T-helper 2 cell treated with Interferon-gamma antibody and Interleukin-4, amounts not matched to agents 5 μg/mL and 100 μg/mL, for 36 hours (primary cell): ENCODE measurements at places on chromosomes 6 and 20.

- DNase-seq: no peak
- H3K36me3 ChIP-seq: no peaks in the 10 kb centered on the region
- H3K4me3 ChIP-seq: no peak overlapping the region
- peaks cover 6% of the 10 kb centered on the region for H3K4me1 ChIP-seq
These were observed 101.5 kb downstream of the RWDD2A start for GRCh38 chr6:83294676-83295075.

- no peak overlapping the region for H3K4me3 ChIP-seq
- H3K36me3 ChIP-seq: no peaks in the 10 kb centered on the region
- no peak for DNase-seq
- peaks cover 31% of the 10 kb centered on the region for H3K27me3 ChIP-seq
These were observed 22.3 kb downstream of the LINC00237 start for GRCh38 chr20:21083825-21084325.

- no peak overlapping the region for H3K27ac ChIP-seq
- no peak for DNase-seq
- H3K27me3 ChIP-seq: peaks cover 84% of the 10 kb centered on the region
These were observed 17.4 kb upstream of the PRDM13 start for GRCh38 chr6:99589290-99589672.

- H3K27ac ChIP-seq: no peak overlapping the region
- peaks cover 4% of the 10 kb centered on the region for H3K36me3 ChIP-seq
- peaks cover 4% of the 10 kb centered on the region for H3K27me3 ChIP-seq
- no peak for DNase-seq
- H3K4me3 ChIP-seq: no peak overlapping the region
These were observed 42.0 kb downstream of the PREX1 start for GRCh38 chr20:48785801-48786200.

DNA sequence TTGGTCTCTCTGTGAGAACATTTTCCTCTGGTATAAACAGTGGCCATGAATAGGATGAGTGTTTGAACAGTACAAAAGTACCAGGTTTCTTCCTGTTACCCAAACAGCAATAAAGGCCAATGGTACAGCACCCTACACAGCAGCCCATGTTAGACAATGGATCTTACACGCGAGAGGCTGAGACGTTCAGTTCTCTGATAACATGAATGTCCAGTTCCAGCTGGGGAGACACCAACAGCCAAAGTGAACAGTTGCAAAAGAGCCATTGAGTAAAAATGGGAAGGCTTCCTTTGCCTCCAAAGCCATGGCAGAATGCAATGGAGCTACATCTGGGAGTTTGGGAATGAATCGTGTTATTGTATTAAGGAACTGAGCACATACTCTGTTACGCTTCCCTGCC is 246.8 kb upstream of the SGK1 start:
- H3K4me1 ChIP-seq: peaks cover 15% of the 10 kb centered on the region
- H3K27me3 ChIP-seq: no peaks in the 10 kb centered on the region
